Left colon (tissue), 2 donors: ENCODE measurements at places on chromosomes 6 and 20. TPM values are rescaled to one million over a fixed set of nuclear protein-coding genes. Genes with fewer than 3 reads are reported as not detected.

GRCh38 chr20:4815628-4816027 lies 93.9 kb downstream of the PRND start:
- no peak for DNase-seq

DNA sequence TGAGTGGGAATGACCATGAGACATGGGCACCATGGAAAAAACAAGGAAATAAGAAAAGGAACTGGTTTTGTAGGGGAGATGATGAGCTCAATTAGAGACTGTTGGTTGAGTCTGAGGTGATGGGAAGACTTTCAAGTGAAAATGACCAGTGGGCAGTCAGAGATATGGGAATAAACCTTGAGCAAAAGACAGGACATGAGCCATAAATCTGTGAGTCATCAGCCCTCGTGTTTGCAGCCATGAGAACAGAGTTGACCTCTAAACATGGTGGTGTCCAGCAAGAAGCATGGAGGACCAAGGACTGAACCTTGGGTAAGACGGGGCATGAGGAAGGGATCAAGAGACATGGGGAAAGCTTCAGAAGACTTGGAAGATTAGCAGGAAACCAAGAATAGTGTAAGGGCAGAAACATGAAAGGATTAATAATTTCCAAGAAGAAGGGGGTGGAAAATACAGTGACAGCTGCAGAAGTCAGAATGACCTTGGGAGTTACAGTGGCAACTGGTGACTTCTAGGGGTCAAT lies 280.6 kb upstream of the PRDM1 start:
- no peak for DNase-seq

- no peak for DNase-seq
These were observed 126.1 kb downstream of the PXDC1 start for GRCh38 chr6:3625149-3625979.

DNA sequence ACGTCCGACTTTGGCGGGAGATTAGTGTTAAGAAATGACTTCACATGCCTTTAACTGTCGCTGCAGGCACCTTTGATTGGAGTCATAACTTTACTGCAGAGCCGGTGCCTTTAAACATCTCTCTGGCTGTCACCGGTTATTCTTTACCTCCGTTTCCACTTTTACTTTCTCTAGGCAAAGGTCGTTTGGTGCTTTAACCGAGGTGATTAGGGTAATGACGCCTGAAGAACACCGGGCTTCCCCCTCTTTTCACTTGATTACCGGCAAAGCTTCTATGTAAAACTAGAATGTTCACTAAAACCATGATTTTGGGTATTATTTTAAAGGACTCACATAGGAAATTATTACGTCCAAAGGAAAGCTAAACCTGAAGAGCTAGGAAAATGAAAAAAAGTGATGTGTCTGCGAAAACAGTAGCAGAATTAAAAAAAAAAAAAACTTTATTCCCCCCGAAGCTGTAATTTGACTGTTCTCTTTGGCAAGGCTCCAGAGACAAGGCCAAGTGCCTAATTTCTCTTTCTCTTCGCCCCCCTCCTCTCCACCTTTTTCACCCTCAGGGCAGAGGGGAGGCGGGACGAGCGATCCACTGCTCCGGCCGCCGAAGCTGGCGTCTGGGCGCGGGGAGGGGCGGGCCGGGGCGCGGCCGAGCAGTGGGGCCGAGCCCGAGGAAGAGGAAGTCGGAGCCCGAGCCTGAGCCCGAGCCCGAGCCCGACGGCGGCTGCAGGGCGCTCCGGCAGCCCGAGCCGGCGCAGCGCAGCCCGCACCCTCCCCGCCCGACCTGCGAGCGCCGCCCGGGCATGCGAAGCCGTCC lies at the start of gene PLEKHG1:
TSS of gene PLEKHG1 (plus strand) at position 687 of the 811 bp plus-strand sequence. CDS start 133,797 bp downstream, outside the sequence.
- peak; percentile 89 for DNase-seq

- DNase-seq: peak; percentile 86
These were observed at the start of gene STMN3 for GRCh38 chr20:63653041-63653973. Gene STMN3, minus strand, starts transcription at chr20:63653424. Its CDS starts 79 bp downstream, at chr20:63653345.

DNA sequence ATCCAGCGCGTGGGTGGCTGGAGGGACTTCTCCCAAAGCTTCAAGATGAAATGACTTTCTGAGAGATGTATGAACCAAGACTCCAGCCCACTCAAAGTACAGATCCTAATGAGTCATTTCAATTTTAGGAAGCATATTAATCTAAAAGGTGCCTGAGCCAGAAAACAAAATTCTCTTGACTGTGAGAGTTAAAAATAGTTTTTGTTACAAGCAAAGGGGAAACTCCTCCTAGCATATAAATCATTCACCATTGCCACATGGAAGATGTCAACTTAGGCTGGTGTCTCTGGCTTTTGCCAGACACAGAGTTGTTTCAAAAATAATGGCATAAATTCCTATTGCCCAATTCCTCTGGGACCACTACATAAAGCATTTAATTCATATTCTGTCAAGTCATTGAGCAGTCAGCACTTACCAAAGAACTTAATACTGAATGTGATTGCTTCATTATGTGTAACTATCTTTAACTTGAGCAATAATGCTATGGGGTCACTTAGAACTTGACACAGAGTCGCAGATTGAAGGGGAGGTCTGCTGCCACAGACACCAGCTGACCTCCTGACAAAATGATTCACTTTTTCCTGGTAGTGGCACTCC lies 280.6 kb downstream of the SLC35F1 start:
- DNase-seq: no peak

DNA sequence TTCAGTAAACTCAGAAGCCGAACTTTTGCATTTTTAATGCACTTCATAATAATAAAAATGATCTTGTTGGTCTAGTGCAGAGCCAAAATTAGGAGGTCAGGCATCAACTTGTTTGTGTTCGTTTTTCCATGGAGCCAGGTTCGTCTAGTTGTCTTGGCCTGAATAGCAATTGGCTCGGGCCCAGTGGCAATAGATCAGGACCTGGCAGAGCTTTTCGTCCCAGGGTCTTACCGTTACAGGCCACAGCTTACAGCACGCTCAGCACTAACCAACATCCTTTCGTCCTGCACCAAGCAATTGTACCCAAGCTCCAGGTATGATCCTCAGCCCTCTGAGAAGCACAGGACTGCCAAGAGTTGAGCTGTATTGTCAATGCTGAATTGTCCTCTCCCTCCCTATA lies 240.5 kb upstream of the PLN start:
- DNase-seq: no peak

DNA sequence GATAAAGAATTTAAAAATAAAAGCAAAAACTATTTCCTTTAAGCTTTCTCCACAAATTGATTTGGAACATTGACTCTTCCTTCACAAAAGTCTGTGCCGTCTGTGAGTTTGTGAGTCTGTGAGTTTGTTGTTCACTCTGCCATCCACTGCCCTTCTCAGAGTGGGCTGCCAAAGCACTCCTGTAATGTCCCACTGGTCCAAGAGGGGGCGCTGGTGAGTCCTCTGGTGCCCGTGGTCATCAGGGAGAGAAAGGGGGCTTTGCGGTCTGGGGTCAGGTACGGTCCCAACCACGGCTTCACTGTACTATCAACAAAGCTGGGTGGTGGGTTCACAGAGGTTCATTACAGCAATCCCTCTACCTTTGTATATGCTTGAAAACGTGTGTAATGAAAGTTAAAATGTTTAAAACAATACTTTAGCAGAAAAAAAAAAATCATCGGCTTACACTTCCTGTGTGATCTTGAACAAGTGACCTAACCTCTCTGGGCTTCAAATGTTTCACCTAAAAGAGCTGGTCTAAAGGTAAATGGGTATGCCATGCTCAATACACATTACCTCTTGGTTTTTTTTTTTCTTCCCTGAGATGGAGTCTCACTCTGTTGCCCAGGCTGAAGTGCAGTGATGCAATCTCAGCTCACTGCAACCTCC lies 5.6 kb upstream of the ANKRD60 start:
- DNase-seq: no peak

GRCh38 chr6:148395583-148396101 lies 53.0 kb downstream of the SASH1 start:
- DNase-seq: no peak

- peak; percentile 47 for DNase-seq
These were observed at the start of gene HLA-DRB1 for GRCh38 chr6:32589596-32590449. Gene HLA-DRB1, minus strand, starts transcription at chr6:32589848. Its CDS starts 106 bp downstream, at chr6:32589742.

DNA sequence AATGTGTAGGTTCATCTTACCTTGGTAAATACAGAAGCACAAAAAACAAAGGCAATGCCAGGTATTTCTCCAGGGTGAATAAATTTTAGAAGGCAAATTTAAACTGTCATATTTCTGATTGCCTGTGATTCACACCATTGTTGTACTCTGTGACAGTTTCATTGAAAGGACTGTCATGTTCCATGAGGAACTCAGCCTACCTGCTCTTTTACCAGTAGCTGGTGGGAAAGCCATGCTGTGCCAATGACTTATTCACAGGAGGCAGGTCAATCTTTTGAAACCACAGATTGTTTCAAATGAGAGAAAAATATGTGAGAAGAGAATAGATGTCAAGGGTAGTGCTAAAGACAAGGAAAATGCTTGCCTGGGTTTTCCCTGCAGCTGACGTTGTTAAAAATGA lies 206.4 kb downstream of the LAMA2 start:
- DNase-seq: no peak

Gene MATN4
- not detected for total RNA-seq

Gene TRAPPC3L
- total RNA-seq: not detected

Gene TRIM40
- total RNA-seq: 13.2 TPM

Gene PROCR
- total RNA-seq: 6.3 TPM

Gene PKIB
- total RNA-seq: 140 TPM
